ENCODE measurements at places on chromosomes 1 and 21. TPM values are rescaled to one million over a fixed set of nuclear protein-coding genes. Genes with fewer than 3 reads are reported as not detected.

Gene ROR1
- polyA plus RNA-seq, result not detected

Gene RORC
- not detected for polyA plus RNA-seq

- DNase-seq, result no peak
Measured at GRCh38 chr1:5428351-5428750, 563.9 kb downstream of the NPHP4 start.

DNA sequence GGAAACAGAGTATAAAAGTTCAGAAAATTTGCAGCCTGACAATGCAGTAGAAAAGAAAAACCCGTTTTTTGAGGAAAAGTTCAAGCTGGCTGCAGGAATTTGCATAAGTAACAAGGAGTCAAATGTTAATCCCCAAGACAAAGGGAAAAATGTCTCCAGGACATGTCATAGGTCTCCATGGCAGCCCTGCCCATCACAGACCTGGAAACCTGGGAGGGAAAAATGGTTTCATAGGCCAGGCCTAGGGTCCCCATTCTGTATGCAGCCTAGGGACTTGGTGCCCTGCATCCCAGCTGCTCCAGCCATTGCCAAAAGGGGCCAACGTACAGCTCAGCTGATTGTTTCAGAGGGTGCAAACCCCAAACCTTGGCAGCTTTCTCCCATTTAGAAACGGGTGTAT is 3.6 kb upstream of the KCNT2 start:
- no peak for DNase-seq

DNA sequence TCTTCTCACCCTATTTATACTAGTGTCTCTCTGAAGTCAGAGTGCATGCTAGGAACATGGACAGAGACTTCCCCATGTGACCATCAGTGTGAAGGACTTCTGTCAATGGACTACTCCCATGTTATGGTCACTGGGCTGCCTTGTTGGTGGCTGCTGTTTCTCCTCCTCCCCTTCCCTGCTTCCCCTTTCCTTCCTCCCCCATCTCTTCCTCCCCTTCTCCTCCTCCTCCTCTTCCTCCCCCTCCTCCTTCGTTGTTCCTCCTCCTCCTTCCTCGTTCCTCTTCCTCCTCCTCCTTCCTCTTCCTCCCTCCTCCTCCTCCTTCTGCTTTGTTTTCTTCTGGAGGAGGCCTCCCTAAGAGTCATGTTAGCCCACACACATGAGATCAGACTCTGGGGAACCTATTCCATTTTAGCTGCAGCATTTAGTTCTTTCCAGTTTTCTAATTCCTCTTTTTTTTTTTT is 35.8 kb downstream of the IER5 start:
- no peak for DNase-seq

Gene NUDT4B
- polyA plus RNA-seq, result 11.2 TPM

- DNase-seq, result no peak
Measured at GRCh38 chr1:191592907-191593306, 565.4 kb upstream of the RGS18 start.

- no peak for DNase-seq
Measured at GRCh38 chr1:73136975-73137374, 854.6 kb upstream of the NEGR1 start.

- no peak for DNase-seq
Measured at GRCh38 chr1:26848941-26849774, 13.8 kb upstream of the SFN start.

DNA sequence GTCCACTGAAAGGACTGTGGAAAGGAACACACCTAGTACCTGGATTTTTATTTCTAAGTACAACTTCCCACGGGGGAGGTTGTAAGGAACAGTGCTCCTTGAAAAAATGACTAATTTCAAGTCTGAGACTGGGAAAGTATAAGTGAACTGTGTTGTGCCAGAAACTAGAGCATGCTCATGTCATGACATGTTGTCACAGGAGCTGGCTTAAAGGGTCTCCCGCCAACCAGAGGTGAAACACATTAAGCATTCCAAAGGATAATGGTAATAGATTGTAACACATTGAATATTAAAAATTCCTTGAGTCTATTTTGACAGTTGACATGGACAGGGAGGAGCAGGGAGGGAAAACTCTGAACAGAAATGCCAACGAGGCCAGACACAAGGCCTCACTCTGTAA is 6.3 kb downstream of the ATP2B4 start:
- DNase-seq, result no peak

Gene PADI2
- not detected for polyA plus RNA-seq

- no peak for DNase-seq
Measured at GRCh38 chr1:11443961-11444658, 34.8 kb upstream of the DISP3 start.

DNA sequence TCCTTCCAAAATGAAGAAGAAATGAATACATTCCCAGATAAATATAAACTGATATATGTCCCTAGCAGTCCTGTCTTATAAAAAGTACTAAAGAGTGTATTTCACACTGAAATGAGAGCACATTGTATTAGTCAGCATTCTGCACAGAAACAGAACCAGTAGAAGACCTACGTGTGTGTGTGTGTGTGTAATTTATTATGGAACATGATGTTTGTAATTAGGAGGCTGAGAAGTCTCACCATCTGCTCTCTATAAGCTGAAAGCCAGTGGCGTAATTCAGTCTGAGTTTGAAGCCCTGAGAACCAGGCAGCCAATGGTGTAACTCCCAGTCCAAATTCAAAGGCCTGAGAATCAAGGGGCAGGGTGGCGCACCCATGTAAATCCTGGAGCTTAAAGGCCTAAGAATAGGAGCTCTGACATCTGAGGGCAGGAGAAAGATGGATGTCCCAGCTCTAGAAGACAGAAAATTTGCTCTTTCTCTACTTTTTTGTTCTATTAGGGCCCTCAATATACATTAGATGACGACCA is 146.5 kb upstream of the LYPLAL1 start:
- DNase-seq, result no peak
